Stimulated activated CD8-positive, alpha-beta memory T cell treated with anti-CD3 and anti-CD28 coated beads, Interleukin-4, amount 100 ng/mL, for 48 hours (primary cell): ENCODE measurements at places on chromosomes 11 and 22.
A peak's percentile ranks its signal among the peaks of the same experiment; 100 is the strongest.

GRCh38 chr11:33259869-33260268 is 2.7 kb downstream of the HIPK3 start:
- no peak for DNase-seq

- DNase-seq: no peak
Observed at GRCh38 chr22:39980596-39980995, 14.2 kb upstream of the FAM83F start.

DNA sequence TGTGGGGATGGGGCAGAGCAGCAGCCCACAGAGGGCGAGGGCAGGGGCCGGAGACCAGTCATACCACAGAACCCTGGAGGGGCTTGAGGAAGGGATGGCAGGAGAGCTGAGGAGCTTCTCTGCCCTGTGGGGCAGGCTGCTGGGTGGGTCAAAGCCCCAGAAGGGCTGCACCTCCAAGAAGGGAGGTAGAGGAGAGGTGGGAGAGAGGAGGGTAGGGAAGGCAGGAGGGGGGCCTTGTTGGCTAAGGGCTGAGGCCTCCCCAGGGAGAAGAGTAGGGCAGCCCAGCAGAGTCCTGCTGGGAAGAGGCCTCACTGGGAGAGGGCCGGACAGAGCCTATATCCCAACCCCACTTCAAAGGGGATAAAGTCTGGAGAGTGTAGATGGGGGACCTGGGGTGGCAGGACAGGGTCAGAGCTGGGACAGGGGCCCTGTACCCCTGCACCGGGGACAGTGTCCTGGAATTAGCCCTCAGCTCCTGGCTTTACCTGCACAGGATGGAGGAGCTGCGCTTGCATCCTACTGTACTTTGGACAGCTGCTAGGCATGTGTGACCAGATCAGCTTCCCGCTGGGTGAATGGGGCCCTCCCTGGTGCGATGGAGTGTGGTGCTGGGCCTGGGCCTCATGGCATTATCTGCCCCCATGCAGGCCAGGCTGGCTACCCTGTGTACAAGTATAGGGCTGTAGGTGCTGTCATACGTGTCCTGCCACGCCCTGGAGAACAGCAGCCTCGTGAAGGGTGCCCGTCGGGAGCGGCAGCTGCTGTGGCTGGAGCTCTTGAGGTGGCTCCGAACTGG is 7.3 kb downstream of the DGCR6L start:
- peak; percentile 15 for DNase-seq

DNA sequence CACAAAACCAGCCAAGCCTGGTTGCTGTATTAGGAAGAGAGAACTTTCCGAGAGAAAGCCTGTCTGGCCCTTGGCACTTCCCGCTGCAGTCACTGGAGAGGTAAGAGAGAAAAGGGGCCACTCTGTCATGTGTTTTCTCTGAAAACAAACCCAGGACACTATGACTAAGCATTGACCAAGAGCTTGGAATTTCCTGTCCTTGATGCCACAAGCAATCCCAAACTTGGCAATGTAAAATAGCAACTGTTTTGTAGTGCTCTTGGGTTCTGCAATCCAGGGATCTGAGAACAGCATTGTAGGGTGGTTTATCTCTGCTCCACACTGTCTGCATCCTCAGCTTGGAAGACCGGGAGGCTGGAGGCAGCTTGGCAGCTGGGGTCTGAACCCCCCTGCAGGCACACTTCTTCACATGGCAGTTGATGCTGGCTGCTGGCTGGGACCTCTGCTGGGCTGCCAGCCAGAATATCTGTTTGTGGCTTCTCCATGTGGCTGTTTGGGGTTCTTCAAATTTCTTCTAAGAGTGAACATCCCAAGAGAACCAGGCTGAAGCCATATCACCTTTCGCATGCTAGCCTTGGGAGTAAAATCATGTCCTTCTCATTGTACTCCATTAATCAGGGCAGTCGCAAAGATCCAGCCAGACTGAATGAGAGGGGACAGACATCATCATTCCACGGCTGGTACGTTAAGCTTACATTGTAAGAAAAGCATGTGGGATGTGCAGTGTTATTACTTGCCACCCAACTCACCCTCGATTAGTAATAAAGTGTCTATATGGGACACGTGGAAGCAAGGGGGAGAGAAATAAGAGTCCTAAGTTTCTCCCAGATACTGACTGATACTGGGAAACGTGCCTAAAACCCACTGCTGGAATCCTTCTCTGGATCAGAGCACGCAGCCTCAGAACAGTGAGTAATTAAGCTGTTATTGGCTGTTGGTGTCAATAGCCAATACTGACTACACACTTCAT is 537.4 kb upstream of the B3GAT1 start:
- DNase-seq: no peak

- no peak for DNase-seq
Observed at GRCh38 chr11:64204080-64204440, 2.5 kb upstream of the FERMT3 start.

DNA sequence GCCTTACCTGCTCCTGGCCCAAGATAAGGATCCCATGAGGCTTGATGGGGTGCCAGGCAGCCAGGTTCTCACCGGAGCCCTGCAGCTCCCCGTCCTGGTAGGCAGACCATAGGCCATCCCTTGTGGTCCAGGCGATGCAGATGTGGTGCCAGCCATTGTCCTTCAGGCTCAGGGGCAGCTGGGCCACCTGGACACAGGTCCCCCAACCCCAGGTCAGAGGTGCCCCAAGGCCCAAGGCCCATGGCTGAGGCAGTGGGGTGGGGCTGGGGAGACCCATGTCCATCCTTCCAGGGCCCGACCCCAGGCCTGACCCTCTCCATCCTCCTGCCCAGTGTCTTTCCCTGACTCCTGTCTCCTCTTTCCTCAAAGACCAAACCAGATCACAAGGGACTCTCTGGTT is 20.8 kb downstream of the NPTXR start:
- no peak for DNase-seq

GRCh38 chr11:32921204-32921603 is 28.6 kb downstream of the QSER1 start:
- DNase-seq: no peak
